ENCODE measurements at places on chromosomes 5 and 9.

GRCh38 chr5:74200560-74200959 is 440.0 kb downstream of the ENC1 start:
- DNase-seq: no peak

- DNase-seq: no peak
These were observed 125.0 kb downstream of the DTWD2 start for GRCh38 chr5:118863345-118863744.

GRCh38 chr5:164181604-164182003 is 676.2 kb downstream of the MAT2B start:
- no peak for DNase-seq

DNA sequence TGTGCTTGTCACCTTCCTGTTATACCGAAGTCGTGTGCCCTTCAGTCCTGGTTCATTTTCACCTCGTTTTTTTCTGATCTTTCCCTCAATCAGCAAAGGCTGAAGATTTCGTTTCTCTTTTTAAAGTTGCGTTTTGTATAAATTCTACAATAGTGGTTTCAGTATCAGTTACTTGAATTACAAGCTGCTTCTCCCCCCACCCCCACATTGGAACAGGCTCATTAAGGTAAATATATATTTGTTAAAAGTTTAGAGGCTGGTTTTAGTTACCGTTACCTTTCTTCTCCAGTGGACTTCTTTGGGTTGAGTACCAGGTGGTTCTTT is 881 bp downstream of the SUB1 start:
- DNase-seq: no peak
